ENCODE measurements at places on chromosomes 16 and 17. TPM values are rescaled to one million over a fixed set of nuclear protein-coding genes. Genes with fewer than 3 reads are reported as not detected.

DNA sequence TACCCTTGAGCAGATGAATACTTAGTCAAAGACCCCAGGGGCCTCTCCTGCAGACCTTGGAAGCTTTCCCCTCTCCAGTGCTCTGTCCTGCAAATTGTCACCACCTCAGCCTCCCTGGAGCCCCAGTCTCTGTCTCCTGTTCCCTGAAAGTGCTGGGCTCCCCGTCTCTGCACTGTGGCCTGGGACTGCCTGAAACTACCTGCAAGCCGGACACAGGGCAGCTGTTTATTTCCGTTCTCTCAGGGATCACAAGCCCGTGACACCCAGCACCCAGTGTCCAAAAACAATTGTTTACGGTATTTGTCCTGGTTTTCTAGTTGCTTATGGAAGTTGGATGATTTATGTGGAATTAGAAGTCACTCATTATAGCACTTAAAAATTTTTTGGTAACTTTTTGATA lies 81.6 kb upstream of the CHMP6 start:
- H3K36me3 ChIP-seq: peaks cover 28% of the 10 kb centered on the region
- H3K27me3 ChIP-seq: no peaks in the 10 kb centered on the region
- H3K27ac ChIP-seq: no peak overlapping the region
- DNase-seq: no peak
- no peaks in the 10 kb centered on the region for H3K4me1 ChIP-seq

Gene CSH2
- total RNA-seq: not detected

DNA sequence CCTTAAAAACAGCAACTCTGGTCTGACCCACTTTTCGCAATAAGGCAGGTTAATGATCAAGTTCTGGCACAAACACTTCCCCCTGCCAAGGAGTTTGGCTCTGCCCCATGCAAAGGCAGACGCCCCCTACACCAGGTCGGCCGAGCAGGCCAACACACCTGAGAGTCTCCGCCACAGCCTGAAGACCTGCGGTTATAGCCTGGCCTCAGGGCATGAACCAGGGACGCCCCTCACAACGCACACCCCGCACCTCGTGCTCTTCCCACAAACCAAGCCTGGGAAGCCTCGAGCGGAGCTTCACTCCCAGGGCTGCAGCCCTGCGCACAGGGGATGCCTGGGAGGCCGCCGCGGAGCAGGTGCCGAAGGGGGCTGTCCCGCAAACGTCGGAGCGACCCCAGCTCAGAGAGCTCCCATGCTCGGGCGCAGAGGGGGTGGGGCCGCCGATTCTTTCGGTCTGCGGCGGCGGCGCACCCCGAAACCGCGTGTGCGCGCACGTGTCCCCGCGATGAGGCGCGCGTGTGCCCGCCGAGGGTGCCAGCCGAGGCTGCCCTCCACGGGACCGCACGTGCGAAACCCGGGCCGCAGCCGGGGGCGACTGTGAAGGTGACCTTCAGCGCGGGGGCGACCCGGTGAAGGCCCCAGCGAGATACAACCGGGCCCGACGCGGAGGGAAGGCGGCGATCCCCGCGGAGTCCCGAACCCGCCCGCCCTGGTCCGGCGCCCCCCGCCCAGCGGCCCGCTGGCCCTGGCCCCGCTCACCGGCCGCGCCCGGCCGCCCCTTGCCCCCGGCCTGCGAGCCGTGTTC lies 559 bp downstream of the CLUH start:
- peaks cover 15% of the 10 kb centered on the region for H3K36me3 ChIP-seq
- H3K4me3 ChIP-seq: peak overlapping the region; percentile 92
- peaks cover 29% of the 10 kb centered on the region for H3K4me1 ChIP-seq
- H3K27ac ChIP-seq: peak overlapping the region; percentile 94

Gene ADAM11
- total RNA-seq: 0.16 TPM

Gene RSAD1
- total RNA-seq: 25.2 TPM

DNA sequence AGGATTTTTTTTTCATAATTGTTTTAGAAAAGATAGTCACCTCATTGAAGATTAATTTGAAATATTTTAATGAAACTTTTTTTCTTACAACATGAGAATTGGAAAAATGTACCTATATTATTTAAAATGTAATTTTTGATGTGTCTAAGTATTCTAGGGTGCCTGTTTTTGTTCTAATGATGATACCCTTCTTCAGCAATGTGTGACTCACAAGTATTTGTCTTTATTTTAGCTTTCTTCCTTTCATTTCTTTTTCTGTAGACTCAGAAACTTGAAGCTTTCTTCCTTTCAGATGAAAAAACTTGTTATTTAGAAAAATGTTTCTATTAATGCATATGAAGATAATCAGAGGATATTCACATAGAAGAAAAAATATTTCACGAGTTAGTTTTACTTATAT lies 231.8 kb downstream of the BCAS3 start:
- H3K27me3 ChIP-seq: no peaks in the 10 kb centered on the region
- H3K27ac ChIP-seq: no peak overlapping the region
- H3K4me1 ChIP-seq: no peaks in the 10 kb centered on the region
- H3K36me3 ChIP-seq: no peaks in the 10 kb centered on the region
- no peak for DNase-seq
- no peak overlapping the region for H3K4me3 ChIP-seq

DNA sequence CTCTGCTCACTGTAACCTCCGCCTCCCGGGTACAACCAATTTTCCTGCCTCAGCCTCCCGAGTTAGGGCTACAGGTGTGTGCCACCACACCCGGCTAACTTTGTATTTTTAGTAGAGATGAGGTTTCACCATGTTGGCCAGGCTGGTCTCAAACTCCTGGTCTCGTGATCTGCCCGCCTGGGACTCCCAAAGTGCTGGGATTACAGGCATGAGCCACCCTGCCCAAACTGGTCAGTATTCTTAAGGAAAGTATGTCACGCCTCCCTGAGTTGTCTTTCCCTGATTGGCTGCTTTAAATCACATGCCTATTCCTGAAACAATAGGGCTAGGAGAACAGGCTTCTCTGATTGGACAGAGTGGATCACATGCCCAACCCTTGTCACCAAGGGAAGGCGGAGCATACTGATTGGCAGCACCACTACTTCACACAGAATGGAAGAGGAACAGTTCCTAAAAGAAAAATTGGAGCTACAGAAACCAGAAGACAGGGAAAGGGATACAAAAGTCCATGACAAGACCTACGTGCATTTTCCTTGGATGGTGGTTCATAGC lies 17.6 kb upstream of the CYB5B start:
- H3K27me3 ChIP-seq: no peaks in the 10 kb centered on the region
- DNase-seq: no peak
- H3K4me1 ChIP-seq: peaks cover 36% of the 10 kb centered on the region

Gene MARVELD3
- 1.1 TPM for total RNA-seq

DNA sequence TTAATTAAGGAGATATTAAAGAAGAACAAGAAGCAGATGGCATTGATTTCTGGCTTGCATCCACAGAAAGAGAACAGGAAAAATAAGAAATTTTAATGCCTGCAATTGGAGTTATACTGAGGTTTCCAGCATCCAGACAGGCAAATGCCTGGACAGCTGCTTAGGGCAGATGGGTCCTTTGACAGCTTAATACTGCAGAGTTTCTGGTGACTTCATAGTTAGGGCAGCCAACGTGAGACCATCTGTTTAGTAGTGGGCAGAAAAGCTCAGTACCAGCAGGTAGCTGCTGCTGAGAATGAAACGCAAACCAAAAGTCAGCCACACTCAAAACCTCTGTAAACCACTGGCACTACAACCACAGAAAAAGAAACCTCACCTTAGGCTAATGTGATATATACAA lies 109.8 kb downstream of the CDK5R1 start:
- DNase-seq: no peak
- no peak overlapping the region for H3K4me3 ChIP-seq
- H3K27me3 ChIP-seq: no peaks in the 10 kb centered on the region
- H3K4me1 ChIP-seq: no peaks in the 10 kb centered on the region

- H3K4me1 ChIP-seq: peaks cover 10% of the 10 kb centered on the region
- H3K36me3 ChIP-seq: peaks cover 43% of the 10 kb centered on the region
- H3K27me3 ChIP-seq: peaks cover 11% of the 10 kb centered on the region
- DNase-seq: no peak
These were observed 1.2 kb downstream of the CBX4 start for GRCh38 chr17:79837888-79838521.

Gene ITGAD
- not detected for total RNA-seq

GRCh38 chr17:21028192-21028591 lies 14.6 kb downstream of the USP22 start:
- no peak for DNase-seq
- no peak overlapping the region for H3K27ac ChIP-seq
- H3K4me1 ChIP-seq: peaks cover 40% of the 10 kb centered on the region
- peaks cover 66% of the 10 kb centered on the region for H3K36me3 ChIP-seq
- H3K27me3 ChIP-seq: no peaks in the 10 kb centered on the region

DNA sequence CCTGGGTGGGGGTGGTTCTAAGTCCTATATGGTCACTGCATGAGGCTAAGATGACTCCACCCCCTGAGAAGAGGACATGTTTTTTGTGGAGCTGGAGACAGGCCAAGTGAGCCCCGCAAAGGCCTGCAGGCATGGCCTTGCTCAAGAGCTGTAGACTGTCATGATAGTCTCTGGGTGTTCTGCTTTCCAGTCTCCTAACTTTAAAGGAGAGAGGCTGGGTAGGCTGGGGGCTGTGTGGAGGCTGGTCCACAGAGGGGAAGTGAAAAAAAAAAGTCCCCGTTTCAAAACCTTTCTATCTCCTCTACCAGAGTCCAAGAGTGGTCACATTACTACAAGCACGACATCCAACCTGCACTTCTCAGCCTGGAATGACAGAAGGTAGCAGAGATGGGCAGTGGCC lies 27.1 kb downstream of the CDRT4 start:
- H3K4me3 ChIP-seq: no peak overlapping the region
- DNase-seq: no peak
- no peaks in the 10 kb centered on the region for H3K4me1 ChIP-seq
- no peaks in the 10 kb centered on the region for H3K36me3 ChIP-seq
- no peaks in the 10 kb centered on the region for H3K27me3 ChIP-seq
- no peak overlapping the region for H3K27ac ChIP-seq

DNA sequence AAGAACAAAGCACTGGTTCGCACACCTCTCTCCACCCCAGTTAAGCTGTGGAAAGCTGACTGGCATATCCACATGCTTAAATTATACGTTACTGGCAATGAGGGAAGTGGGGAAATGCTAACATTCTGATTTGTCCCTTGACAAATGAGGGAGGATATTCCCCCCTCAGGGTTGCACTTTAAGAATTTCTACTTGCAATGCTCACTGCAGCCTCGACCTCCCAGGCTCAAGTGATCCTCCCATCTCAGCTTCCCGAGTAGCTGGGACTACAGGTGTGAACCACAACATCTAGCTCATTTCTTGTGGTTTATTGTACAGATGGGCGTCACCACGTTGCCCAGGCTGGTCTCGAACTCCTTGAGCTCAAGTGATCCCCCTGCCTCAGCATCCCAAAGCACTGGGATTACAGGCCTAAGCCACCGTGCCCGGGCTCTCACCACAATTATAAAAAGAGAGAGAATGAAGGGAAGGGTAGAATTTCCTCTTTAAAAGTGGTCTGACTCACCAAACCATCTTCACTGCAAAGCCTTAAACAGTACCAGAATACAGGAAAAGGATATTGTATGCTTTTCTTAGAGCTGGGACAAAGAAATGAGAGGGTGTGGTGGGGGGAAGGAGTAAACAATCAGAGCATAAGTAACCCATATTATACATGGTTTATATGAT lies 38.9 kb downstream of the KANSL1 start:
- peaks cover 67% of the 10 kb centered on the region for H3K4me1 ChIP-seq
- H3K4me3 ChIP-seq: no peak overlapping the region
- no peaks in the 10 kb centered on the region for H3K27me3 ChIP-seq
- no peaks in the 10 kb centered on the region for H3K36me3 ChIP-seq

Gene ASPA
- 0.54 TPM for total RNA-seq

Gene TMED6
- total RNA-seq: 1.2 TPM

Gene ACSM2A
- not detected for total RNA-seq

DNA sequence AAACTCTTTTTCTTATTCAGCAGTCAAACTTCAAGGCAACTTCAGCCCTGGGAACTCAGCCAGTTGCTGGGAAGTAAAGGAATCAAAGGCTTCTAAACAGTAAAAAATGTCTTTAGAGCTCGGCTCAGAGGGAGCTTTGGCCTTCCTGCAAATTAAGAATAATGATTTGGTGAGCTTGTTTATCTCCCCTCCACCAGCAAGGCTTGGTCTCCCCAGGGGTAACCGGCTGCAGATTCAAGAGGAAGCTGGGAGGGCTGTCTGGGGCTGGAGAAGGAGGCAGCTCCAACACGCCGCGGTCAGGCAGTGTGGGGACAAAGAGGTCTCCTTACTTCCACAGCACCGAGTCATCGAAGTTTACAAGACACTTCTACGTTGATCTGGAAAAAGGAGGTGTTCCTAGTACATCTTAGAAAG lies 17.7 kb upstream of the DOC2B start:
- no peak for DNase-seq
- no peak overlapping the region for H3K27ac ChIP-seq
- H3K4me1 ChIP-seq: peaks cover 7% of the 10 kb centered on the region

DNA sequence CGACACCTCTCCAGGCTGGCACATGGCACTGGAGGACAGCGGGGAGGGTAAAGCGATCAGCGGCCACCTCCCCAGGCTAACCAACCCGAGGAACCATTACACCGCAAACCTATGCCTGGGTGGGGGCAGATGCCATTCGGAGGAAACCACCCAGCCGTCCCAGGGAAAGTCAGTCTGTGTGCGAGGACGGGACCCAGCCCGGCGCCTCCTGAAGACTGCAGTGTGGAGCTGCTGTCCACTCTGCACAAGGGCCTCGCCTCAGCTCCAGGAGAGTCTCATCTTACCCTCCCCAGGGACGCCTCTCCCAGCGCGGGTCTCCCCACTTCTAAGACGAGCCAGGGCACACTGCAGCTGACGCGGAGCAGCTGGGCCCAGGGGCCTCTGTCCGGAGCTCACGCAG lies 8.0 kb downstream of the SLC38A10 start:
- no peak overlapping the region for H3K27ac ChIP-seq
- H3K4me3 ChIP-seq: no peak overlapping the region
- no peaks in the 10 kb centered on the region for H3K27me3 ChIP-seq

DNA sequence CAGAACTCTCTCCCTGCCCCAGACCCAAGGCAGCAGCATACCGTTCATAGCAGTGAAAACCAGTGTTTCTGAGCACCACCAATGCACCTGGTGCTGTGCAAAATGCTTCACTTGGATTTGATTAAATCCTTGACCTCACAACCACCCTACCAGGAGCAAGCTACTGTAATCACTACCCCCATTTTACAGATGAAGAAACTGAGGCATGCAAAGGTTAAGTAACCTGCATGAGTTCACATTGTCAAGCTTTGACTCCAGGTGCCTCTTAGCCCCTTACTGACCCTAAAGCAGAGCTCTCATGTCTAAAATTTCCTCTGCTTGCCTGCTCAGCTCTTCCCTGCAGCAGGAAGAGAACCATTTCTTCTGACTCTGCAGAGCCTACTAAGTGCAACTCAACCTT lies 34.2 kb upstream of the GOSR2 start:
- H3K27me3 ChIP-seq: peaks cover 97% of the 10 kb centered on the region
- DNase-seq: no peak
- H3K4me1 ChIP-seq: no peaks in the 10 kb centered on the region
- no peak overlapping the region for H3K27ac ChIP-seq

Gene BAIAP3
- 0.75 TPM for total RNA-seq

Data from MCF 10A (cell line).